Stimulated activated CD8-positive, alpha-beta memory T cell treated with anti-CD3 and anti-CD28 coated beads, Interleukin-7, amount 100 ng/mL, for 48 hours (primary cell): ENCODE measurements at places on chromosomes 3 and 15.

GRCh38 chr3:174439331-174440252, 419.5 kb upstream of the NAALADL2 start:
- DNase-seq, result no peak

GRCh38 chr3:100047455-100048141, 66.7 kb downstream of the FILIP1L start:
- no peak for DNase-seq

- no peak for DNase-seq
Observed at GRCh38 chr15:39667382-39668127, 86.7 kb downstream of the THBS1 start.

GRCh38 chr3:77222701-77223100, 182.8 kb downstream of the ROBO2 start:
- DNase-seq, result no peak

GRCh38 chr3:141275973-141276372, 44.3 kb downstream of the PXYLP1 start:
- DNase-seq, result no peak

DNA sequence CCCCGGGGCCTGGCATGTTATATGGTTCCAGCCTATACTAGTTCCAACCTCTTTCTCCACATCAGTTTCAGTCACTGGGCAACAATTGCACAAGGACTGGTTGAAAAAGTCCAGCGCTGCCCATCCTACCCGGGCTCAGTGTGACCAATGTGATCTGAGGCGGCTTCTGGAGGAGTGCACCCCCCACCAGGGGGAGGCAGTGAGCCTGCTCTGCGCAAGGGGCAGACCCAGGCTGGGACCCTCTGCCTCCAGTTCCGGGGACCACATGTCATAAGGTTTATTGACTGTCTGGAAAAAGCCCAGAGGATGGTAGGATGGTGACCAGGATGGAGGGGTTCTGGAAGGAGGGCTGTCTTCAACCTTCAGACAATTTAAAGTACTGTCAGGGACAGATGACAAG, 25.6 kb upstream of the NR2E3 start:
- DNase-seq, result no peak

DNA sequence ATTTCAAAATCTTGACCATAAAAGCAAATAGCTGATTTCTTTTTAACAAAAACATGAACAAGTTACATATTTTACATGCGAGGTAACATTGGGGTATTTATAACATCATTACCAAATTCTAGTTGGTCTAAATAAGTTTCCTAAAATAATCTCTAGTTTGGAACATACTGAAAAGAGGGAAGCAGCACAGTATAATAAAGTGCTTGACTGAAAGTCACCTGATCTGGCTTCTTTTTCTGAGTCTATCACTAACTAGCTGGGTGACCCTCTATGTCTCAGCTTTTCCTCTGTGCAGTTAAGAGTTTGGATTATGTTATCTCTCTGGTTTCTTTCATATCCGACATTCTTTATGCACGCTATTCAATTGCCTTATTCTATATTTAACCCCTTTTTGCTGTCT, 19.8 kb upstream of the CNTN4 start:
- no peak for DNase-seq

GRCh38 chr3:18097989-18098388, 327.1 kb downstream of the SATB1 start:
- DNase-seq, result no peak

GRCh38 chr3:171676601-171677175, 133.6 kb downstream of the PLD1 start:
- no peak for DNase-seq

- DNase-seq, result no peak
Observed at GRCh38 chr3:62374341-62375218, 1.2 kb upstream of the FEZF2 start.

GRCh38 chr3:126999383-126999782, 16.5 kb downstream of the PLXNA1 start:
- no peak for DNase-seq

DNA sequence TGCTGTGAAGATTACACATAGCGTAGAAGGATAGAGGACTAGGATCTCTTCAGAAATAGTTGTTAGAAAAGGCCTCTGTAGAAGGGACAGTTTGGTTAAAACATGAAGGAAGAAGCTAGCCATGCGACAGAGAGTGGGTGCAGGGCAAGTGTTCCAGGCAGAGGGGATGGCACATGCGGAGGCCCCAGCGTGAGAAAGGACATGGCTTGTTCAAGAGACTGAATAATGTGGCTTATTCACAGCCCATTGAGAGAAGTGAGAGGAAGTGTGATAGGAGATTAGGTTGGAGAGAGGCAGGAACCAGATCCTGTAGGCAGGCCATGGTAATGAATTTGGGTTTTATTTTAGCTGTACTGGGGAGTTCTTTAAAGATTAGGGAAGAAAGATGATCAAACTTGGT, 56.4 kb downstream of the NEO1 start:
- no peak for DNase-seq

DNA sequence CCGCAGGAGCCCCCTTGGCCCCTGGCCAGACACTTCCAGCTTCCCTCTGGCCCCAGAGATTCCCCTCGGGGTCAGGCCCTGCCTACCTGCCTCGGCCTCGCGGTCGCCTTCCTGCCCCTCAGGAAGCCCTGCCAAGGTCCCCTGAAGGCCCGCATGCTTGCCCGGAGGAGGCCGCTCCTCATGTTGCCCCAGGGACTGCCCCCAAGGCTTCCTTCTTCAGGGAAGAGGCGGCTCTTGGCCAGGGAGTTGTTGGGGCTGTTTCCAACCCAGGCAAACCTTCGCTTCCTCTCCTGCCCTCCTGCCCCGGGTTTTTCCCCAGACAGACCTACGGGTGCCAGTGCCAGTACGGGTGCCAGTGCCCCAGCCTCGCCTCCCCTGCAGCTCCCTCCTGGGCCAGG, 13.5 kb upstream of the MUC4 start:
- no peak for DNase-seq

GRCh38 chr15:56749982-56750381, 16.7 kb upstream of the ZNF280D start:
- DNase-seq, result no peak

- DNase-seq, result no peak
Observed at GRCh38 chr3:133996251-133996661, 33.5 kb downstream of the SLCO2A1 start.

DNA sequence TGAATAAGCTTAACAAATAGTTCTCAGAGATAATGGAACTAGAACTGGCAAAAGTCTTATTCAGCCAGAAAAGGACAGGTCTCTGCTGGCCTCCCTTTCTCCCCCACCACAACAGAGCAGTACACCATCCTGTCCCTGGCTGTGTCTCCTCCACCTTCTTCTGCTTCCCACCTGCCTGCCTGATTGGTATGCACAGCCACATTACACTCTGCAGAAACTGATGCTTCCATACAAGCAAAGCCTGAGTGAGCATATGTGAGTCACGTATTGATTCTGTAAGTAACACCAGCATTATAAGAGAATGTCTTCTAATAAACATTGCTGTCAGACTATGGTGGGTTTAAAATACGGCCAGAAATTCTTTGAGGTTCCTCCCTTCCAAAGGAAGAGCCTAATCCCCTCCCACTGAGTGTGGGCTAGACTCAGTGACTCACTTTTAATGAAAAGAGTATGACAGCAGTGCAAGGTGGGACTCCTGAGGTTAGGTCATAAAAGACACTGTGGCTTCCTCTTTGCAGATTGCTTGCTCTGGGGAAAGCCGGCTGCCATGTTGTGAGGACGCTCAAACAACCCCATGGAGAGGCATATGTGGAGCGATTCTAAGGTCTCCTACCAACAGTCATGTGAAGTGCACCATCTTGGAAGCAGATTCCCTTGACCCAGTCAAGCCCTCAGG, 44.4 kb downstream of the ANXA2 start:
- DNase-seq, result no peak

GRCh38 chr15:98759277-98759676, 110.9 kb downstream of the IGF1R start:
- DNase-seq, result no peak

- no peak for DNase-seq
Observed at GRCh38 chr3:16300881-16301359, 35.9 kb downstream of the OXNAD1 start.

- no peak for DNase-seq
Observed at GRCh38 chr15:99058421-99058870, 46.4 kb upstream of the SYNM start.

DNA sequence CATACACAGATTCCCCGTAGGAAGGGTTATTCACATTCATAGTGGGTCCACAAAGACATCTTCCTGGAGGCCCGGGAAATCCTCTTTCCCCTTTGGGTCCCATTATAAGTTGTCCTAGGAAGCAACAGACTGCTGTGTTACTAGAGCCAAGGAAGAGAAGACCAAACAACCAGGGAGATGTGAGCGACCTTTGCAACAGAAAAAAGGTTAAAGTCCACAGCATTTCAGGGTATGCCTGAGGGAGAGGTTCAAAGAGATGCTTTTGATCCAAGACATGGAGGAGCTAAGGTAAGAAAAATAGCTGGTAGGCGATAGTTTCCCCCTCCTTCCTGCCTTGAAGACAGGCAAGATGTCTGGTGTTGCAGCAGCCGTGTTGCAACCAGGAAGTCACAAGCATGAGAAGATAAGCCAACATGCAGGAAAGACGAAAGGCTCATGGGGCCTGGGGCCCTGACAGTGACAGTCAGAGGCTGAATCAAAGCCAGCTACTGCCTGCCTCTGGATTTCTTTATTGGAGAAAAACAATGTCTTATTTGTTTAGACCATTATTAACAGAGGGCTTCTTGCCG, 30.9 kb downstream of the EAF1 start:
- no peak for DNase-seq

DNA sequence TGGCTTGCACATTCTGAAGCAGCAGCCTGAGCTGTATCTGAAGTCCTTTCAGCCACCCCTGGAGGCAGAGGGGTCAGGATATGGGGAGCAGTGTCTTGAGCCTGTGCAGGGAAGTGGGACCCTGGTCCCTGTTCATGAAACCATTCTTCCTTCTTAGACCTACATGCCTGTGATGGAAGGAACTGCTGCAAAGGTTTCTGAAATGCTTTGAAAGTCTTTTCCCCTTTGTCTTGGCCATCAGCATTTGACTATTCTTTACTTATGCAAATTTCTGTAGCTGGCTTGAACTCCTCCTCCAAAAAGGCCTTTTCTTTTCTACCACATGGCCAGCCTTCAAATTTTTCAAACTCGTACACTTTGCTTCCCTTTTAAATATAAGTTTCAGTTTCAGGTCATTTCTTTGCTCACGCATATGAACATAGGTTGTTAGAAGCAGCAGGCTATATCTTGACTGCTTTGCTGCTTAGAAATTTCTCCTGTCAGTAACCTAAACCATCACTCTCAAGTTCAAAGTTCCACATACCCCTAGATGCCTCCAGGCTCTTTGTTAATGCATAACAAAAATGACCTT, 62.3 kb downstream of the GALK2 start:
- no peak for DNase-seq

GRCh38 chr15:48469271-48469670, 138.0 kb downstream of the DUT start:
- DNase-seq, result no peak

DNA sequence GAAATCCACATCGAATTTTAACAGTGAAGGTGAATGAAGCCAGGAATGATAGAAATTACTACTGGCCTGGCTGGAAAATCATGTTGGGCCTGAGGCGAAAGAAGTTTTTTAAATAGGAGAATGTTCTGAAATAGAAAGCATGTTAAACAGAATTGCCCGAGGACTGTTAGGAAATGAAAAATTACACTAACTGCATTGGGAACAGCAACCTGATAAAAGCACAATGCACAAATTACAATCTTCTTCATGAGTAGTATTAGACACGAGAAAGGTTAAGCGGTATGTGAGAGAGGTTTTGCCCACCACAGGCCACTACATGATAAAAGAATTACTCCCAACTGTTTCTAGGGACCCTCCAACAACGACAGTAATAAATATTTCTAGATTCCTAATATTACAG, 18.9 kb downstream of the GBE1 start:
- no peak for DNase-seq

DNA sequence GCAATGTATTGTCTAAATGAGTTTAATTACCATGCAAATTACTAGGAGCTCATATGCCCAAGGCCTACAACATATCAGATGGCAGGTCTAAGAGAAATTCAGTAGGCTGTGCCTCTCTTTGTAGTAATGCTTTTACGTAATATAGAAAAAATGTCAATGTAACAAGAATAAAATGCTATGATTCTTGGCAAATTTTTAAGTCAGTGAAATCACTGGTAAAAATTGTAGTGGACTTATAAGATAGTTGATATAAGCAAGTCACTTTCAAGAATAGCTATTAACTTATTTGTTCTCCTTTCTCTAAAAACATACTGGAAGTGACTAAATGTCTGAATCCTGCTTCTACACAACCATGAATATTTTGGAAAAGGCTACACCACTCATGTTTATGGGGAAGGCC, 707.8 kb downstream of the TUSC7 start:
- no peak for DNase-seq

- no peak for DNase-seq
Observed at GRCh38 chr3:4954256-4955000, 24.8 kb upstream of the BHLHE40 start.

DNA sequence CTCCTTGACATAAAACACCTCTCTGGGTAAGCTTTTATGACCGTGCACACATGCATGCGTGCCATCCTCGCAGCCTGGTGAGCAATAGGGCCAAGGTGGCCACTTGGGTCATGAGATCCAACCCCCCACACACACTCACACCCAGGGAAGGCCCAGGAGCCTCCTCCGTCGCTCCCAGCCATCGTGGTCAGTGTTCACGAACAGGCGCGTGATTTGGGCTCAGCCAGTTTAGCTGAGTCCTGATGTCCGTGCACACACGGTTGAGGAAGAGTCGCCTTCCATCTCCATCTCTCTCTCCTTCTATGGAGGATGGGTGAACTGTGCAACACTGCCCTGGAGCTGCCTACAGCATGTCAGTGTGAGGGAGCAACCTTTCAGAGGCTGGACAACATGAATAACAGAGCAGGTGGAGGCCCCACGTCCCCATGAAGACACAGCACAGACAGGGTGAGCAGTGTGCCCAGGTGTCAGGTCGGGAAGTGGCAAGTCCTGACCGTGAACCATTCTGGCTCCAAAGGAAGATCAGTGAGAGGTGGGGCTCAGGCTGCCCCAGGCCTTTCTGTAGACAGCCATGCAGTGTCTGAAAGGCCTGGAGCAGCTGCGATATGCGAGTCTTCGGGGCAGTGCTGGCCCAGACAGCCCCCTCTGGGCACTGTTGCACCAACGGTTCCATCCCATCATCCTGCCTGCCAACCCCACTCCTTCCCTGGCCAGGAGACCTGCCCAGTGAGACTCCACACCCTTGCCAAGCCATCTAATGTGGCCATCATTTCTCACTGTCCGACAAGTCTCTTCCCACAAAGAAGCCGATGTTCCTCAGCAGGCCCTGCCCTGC, 253.4 kb downstream of the OCA2 start:
- no peak for DNase-seq

DNA sequence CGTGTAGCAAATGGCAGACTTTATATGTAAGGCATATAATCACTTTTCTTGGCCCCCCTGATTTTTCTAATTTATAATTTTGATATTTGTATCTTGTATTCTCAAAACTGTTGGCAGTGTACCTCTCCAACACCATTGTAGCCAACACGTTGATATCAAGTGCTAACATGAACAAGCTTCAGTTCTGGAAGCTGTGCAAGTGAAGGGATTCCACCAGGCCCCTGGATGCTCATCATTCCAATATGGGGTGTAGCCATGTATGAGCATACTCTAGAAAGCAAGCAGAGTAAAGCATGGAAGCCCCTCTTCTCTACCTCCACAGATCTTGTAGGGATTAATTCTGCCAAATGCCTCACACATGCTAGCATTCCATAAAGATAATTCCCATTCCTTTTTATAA, 211.3 kb downstream of the MYRIP start:
- DNase-seq, result no peak
